Left ventricle myocardium superior (tissue), 1 donor: ENCODE measurements at places on chromosomes 7 and 10. TPM values are rescaled to one million over a fixed set of nuclear protein-coding genes. Genes with fewer than 3 reads are reported as not detected.

PAOX gene
- total RNA-seq: 2.8 TPM

ANKIB1 gene
- 39.3 TPM for total RNA-seq

- DNase-seq: no peak
Measured at GRCh38 chr10:120453886-120454285, 3.1 kb upstream of the PLPP4 start.

GRCh38 chr7:75835688-75836285 is 22.2 kb upstream of the CCL24 start:
- DNase-seq: no peak

DNA sequence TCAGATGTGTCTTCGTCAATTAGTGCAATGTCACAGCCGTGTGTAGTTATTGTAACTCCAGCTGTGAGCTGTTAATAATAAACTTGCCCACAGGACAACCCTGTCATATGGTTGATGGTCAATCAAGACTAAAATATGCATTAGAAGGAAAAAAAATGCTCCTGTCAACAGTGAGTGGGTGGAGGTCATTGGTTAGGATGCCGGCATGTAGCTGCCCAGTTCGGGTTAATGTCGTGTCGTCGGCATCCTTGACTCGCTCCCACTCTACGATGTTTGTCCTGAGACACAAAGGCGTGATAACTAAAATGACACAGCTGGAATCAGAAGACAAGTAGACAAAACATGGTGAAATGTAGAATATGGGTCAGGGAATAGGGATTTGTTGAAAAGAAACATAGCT is 442.8 kb upstream of the NPVF start:
- DNase-seq: no peak

DNA sequence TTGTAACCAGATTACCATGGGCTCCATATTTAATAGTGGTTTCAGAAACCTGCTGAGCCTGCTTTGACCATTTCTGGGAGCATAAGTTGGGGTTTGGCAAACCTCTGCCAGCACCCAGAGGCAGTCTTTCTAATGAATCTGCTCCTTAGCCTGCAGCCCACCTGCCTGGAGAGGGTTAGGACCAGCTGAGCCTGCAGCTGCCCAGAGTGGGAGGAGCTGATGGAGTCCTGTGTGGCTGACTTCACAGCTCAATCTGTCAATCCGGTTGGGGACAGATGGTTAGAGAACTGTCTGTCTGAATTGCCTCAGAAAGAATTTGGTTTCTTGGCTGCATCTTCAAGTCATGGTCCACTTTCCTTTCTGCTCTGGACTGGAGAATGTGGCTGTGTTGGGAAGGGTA is 444.6 kb downstream of the NRG3 start:
- DNase-seq: no peak
